ENCODE measurements at places on chromosomes 1 and 21.

DNA sequence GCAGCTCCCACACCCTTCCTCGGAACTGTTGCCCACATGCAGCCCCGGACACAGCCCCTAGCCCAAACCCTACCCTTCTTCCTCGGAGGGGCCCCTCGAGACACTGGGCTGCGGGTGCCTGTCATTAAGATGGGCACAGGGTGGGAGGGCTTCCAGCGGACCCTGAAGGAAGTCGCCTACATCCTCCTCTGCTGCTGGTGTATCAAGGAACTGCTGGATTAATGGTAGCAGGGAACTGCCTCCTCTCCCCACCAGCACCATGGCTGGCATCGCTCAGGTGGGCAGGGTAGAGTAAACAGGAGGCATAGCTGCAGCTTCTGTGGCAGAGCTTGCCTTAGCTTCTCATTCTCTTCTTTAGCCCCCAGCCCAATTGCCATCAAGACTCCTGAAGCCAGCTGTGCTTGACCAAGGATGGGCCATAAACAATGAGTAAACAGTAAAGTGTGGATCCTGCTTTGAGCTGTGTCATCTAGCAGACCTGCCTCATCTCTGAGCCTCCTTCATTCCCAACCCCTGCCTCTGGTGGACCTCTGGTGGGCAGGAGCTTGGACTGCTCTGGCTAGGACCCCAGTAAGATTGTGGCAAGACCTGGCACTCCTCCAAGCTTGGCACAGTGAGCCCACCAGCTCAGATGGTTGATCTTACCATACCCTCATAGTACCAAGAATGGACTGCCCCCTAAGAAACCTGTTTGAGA is at the start of gene LENEP:
Gene LENEP (plus strand): TSS at position 15 of the 697 bp plus-strand sequence. CDS start 22 bp downstream, at position 37.
- no peak for DNase-seq

DNA sequence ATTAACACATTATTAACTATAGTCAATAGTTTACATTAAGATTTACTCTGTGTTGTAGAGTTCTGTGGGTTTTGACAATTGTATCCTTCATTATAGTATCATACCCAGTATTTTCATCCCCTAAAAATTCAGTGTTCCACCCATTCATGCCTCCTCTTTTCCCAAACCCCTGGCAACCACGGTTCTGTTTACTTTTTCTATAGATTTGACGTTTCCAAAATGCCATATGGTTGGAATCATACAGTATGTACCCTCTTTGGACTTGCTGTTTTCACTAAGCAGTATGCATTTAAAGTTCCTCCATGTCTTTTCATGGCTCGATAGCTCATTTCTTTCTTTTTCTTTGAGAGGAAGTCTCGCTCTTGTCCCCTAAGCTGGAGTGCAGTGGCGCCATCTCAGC is 109.5 kb downstream of the LAMC2 start:
- no peak for DNase-seq

GRCh38 chr1:198798923-198799386 is 160.1 kb downstream of the PTPRC start:
- no peak for DNase-seq

DNA sequence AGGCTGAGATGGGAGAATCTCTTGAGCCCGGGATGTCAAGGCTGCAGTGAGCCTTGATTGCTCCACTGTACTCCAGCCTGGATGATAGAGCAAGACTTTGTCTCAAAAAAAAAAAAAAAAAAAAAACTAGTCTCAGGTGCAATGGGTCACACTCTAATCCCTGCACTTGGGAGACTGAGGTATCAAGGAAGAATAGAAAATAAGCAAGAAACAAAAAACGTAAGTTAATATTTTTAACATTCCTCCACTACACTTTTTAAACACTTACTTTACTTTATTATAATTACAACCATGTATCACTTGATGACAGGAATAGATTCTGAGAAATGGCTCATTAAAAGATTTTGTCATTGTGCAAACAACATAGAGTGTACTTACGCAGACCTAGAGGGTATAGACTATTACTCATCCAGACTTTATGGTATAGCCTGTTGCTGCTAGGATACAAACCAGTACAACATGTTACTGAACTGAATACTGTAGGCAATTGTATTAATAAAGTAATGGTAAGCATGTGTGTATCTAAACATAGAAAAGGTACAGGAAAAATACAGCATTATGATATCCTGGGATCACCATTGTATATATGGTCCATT is 1244.1 kb upstream of the ADGRL4 start:
- no peak for DNase-seq

DNA sequence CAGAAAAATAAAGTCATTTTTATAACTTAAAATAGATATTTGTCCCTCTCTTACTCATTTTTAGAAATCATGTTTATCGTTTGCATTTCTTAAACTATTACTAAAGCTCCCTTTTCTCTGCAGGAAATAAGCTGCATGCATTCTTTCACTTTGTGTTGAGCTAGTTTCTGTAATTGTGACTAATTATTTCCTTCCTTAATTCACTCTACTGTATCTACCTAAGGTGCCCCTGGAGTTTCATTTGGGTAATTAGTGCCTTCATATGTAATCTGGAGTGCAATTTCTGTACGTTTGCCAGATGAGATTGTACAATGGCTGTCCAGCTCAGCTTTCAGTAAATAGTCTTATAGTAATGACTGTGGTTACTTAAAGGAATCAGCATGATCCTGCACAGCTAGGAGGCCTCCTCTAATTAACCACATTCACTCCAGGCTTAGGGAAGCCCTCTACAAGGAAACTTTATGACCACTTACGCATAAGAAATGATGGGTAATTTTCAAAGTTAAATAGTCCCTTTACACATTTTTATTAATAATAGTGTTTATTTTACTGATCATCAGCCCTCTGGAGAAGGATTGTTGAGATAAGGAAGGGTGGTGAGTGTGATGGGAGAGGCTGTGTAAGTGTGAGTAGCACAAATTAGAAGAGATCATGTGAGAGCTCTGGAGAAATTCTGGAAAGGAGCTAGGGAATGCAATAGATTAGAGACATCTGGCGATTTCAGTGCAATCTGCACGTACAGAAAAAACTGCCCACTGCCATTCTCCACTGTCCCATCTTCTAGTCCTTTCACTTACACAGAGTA is 86.8 kb downstream of the LRRC8C start:
- DNase-seq, result no peak

DNA sequence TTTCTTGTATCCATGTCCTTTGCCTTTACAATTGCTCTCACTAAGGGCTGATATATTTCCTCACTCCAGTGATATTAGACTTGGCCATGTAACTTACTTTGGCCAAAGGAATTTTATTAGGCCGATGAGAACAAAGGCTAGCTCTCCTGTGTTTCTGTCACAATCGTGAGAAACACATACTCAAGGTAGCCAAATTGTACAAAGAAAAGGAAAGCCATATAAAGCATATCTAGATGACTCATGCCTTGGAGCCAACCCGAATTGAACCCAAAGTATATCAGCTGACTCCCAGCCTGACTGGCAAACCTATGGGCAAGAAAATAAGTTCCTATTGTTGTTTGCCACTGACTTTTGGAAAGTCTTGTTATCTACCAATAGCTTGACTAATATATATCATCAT is 371.7 kb upstream of the LRRC7 start:
- DNase-seq, result no peak

- DNase-seq, result no peak
Measured at GRCh38 chr21:25342816-25343215, 264.5 kb downstream of the MRPL39 start.

DNA sequence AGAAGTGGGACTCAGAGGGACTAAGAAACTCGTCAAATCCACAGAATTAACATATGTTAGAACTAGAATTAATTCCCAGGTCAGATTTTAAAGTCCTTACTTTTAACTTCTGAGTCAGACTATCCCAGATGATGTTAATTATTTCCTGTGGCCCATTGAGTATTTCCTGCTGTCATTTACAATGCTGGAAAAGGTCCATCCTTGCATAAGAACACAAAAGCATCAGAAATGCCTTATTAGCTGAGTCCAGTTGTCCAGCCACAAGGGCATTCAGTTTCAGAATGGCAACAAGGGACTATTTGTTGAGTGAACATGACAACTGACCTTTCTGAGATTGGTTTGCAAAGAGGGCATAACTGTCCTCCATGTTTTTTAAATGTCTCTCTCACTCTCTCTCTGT is 16.5 kb upstream of the HIVEP3 start:
- DNase-seq, result no peak

DNA sequence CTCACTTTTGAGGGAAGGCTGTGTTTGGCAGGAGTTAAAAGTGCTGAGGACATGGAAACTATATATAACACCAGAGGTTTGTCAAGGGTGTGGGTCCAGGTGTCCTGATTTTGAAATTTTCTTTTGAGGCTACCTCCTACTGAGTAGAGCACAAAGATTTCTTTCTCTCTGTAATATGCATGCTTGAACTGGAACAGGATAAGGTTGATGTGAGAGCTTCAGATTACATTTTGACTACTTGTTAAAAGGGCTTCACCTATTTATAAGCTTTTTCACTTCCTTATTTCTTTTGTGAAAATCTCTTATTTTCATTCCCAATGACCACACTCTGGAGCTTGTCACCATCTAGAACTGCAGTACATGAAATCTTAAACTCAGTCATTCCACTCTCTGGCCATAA is 59.8 kb upstream of the PLA2G4A start:
- no peak for DNase-seq

GRCh38 chr1:118302145-118302544 is 117.1 kb upstream of the SPAG17 start:
- peak; percentile 62 for DNase-seq

GRCh38 chr21:21085206-21085605 is 87.0 kb downstream of the NCAM2 start:
- no peak for DNase-seq

GRCh38 chr1:36365381-36365780 is 20.3 kb downstream of the STK40 start:
- peak; percentile 71 for DNase-seq

DNA sequence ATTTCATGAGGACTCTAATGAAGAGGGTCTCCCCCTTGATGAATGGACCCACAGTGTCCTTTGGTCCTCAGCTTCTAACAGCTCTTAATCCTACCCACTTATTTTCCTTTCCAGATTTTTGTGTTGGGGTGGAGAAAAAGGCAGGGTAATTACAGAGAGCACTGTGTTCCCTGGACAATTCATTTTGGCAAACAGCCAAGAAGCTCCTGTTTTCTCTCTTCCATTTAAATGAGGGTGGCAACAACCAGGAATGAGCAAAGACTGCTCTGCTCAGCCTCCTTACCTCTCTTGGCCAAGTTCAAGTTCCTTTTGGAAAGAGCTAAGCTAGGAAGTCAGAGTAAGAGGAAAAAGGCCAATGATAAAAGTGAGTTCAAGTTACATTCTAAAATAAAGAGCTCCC is 11.9 kb downstream of the XKR8 start:
- no peak for DNase-seq

DNA sequence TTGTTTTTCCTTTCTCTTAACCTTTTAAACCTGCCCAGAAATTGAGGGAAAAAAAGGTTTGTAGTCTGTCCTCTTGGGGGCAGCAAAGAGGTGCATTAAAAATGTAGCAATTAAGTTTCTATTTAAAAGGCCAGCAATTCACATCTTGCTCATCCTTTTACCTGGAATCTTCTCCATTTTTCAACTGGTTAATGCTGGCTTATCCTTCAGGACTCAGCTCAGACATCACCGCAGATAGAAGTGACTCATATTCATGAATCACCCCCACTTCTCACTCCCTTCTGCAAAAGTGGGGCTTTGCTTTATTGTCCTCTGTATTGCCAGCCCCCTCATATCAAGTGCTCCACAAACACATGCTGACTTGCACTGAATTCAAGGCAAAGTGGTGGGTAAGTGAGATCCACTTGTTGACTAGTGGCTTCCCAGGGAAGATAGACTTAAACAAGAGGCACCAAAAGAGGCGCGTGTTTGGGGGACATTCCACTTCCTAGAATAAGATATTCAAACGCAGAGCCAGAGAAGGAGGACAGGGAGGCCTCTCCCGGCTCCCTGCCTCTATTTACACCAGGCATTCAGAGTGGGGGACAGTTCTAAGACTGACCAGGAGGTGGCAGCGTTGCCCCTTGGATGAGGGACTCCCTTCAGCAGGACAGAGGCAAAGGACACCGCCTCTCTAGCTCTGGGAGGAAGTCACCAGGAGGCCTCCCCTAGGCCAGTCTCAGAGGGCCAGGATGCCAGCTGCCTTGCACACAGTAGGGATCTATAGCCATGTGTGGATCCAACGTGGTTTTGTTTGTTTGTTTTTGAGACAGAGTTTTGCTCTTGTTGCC is 23.2 kb upstream of the ZNF648 start:
- DNase-seq, result peak; percentile 63

- DNase-seq, result no peak
Measured at GRCh38 chr1:39115271-39116110, 89.0 kb upstream of the MACF1 start.

GRCh38 chr1:53116933-53117600 is 25.4 kb downstream of the SLC1A7 start:
- DNase-seq, result no peak

GRCh38 chr1:41495210-41495948 is 10.9 kb upstream of the EDN2 start:
- DNase-seq, result peak; percentile 65

GRCh38 chr1:71413441-71414175 is 332.8 kb upstream of the ZRANB2 start:
- no peak for DNase-seq

GRCh38 chr1:204443871-204444581 is 32.4 kb upstream of the PPP1R15B start:
- no peak for DNase-seq

DNA sequence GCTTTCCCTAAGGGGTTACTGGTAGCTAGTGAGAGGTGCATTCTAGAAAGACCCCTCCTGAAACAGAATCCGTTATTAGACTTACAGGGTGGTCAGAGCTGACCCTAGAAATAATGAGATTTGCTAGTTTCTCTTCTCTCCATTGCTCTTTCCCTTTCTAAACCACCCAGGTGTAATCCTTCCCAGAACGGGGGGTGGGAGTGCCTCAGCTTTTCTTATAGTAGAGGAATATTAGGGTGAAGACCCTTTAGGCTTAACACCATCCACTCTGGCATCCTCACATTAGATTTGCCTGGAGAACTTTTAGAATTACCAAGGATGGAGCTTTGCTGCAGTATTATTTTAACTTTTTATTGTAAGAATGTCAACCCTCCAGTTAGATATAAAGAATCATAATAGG is 49.4 kb downstream of the CAPN9 start:
- DNase-seq, result no peak

DNA sequence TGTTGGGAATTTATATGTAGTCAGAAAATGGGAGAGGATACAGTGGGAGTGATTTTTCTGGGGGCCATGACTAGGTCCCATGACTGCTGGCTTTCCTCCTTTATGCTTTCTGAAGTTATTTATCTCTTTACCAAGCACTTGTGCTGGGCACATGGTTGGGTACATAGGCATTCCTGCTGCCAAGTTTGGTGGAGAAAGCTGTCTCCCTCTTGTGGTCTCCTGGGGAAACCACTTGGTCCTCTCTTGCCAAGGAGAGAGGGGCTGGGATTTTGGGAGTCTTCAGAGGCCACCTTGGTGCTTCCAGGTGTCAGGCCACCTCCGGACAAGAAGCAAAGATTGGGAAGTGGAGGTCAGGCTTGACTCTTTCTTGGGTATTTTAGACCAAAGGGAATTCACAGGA is 120.2 kb upstream of the KCNE2 start:
- DNase-seq, result no peak

GRCh38 chr1:171438441-171438840 is 46.9 kb upstream of the PRRC2C start:
- DNase-seq, result no peak

GRCh38 chr1:210291786-210292230 is 36.9 kb upstream of the HHAT start:
- no peak for DNase-seq

Measured in gastrocnemius medialis (tissue), 4 donors.